Renal cortical epithelial cell (primary cell): ENCODE measurements at places on chromosomes 13 and 19. TPM values are rescaled to one million over a fixed set of nuclear protein-coding genes. Genes with fewer than 3 reads are reported as not detected.

GRCh38 chr13:94950303-94950702 lies 238.0 kb upstream of the SOX21 start:
- no peak for DNase-seq

- DNase-seq, result no peak
Measured at GRCh38 chr13:21015284-21015683, 46.1 kb downstream of the LATS2 start.

FXYD1 gene
- not detected in 2 replicates for total RNA-seq

DNA sequence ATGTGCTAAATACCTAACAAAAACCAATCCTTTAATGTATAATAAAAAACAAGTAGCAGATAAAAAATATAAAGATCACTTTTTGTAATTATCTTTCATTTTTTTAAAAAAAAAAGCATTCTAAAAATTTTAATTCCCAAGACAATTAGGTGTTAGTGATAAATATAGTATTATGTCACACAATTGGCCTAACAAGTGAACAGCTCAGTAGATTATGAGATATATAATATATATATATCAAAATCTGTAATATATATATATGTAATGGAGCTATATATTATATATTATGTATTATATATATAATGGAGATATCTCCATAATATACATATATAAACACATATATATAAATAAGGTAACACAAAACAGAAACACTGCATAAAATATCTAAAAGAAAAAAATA lies 1531.1 kb upstream of the MIR17HG start:
- DNase-seq, result no peak

METTL21C gene
- total RNA-seq, result not detected in 2 replicates

DNA sequence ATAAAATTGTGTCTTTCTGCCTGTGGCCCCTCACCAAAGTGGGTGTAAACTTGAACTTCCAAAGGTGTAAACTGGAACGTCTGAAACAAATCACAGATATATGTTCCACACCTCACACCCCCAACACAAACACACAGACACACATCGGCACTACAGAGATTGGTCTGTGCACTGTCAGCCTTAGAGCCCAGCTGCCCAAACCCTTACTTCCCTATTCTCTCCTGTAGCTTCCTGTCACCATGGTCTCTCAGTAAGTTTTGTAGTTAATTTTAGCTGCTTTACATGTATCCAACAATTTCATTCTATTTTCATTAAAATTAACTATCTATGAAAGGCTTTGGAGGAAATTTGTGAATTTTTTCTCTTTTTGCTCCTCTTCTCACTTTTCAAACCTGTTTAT lies 5.4 kb downstream of the TM9SF2 start:
- DNase-seq, result no peak

GRCh38 chr19:51294211-51294976 lies 17.1 kb upstream of the IGLON5 start:
- DNase-seq, result no peak

ADAMTS10 gene
- total RNA-seq, result 0.69 and 10.7 TPM in 2 replicates

GRCh38 chr13:59343993-59344822 lies 819.5 kb downstream of the DIAPH3 start:
- no peak for DNase-seq

DNA sequence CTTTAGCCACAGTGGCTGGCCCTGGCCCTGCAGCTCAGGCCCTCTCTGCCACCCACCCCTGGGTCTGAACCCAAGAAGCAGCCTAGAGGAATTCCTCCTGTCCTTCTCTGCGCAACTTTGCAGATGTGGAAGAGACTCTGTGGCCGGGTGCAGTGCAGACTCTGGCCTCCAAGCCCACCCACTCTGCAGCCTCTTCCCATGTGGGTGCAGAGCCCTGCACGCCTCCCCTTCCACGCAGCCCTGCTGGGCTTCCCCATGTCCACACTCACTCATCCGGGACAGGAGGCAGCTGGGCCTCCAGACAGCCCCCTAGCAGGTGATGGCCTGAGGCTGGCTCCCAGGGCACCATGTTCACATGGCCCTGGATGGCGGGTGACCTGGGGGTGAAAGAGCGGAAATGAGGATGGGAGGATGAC lies 2.5 kb downstream of the TEX29 start:
- DNase-seq, result no peak

- DNase-seq, result no peak
Measured at GRCh38 chr19:1090731-1091543, 4.2 kb downstream of the POLR2E start.
